Nephron progenitor cell (in vitro differentiated cells): ENCODE measurements at places on chromosomes 13 and 19.

- no peak for DNase-seq
Measured at GRCh38 chr13:44906230-44906629, 83.0 kb downstream of the NUFIP1 start.

DNA sequence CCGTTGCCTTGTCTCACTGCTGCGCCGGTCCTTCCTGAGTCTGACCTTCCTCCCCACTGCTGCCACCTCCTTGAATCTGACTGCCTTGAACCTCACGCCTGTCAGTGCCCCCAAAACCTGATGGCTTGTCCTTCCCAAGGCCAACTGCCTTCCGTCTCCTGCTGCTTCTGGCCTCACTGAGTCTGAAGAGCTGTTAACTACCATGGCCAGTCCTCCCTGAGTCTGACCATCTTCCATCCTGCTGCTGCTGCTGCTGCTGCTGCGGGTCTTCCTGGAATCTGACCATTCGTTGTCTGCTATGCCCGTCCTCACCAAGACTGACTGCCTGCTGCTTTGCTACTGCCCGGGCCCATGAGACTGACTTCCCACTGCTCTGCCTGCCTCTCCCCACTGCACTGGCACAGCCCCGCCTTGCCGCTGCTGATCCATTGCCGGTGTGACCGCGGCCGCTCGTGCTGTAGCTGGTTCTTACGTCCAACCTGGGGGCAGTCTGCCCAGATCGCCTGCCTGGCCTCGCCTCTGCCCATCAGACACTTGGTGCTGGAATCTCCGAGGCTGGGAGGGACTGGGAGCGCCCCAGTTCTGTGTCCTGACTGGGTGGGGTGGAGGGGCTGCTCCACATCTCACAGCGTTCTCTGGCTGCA lies 2.9 kb upstream of the RCN3 start:
- DNase-seq, result no peak

DNA sequence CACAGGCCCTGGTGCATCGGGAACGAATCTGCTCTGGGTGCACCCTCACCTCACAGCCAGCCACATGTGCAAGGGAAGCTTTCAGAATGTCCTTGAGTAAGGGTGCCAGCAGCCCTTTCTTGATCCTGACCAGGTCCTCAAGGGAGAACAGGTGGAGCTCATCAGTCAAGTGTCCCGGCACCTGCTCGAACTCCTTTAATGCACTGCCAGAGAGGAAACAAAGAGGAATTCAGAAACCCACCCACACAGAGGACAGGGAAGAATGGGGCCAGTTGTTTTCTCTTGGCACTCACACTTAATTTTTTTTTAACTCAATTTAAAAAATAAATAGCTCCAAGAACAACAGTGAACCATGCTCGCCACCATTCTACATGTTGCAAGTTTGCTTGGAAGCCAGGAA lies 41.7 kb downstream of the RUBCNL start:
- no peak for DNase-seq

- no peak for DNase-seq
Measured at GRCh38 chr19:39951686-39952085, 17.3 kb upstream of the FCGBP start.

GRCh38 chr13:94120878-94121277 lies 358.6 kb downstream of the DCT start:
- no peak for DNase-seq

- no peak for DNase-seq
Measured at GRCh38 chr19:3474614-3475013, 5.7 kb downstream of the SMIM24 start.

- no peak for DNase-seq
Measured at GRCh38 chr13:21534760-21535159, 69.2 kb downstream of the MICU2 start.

GRCh38 chr19:35136977-35137702 lies 1.5 kb upstream of the FXYD1 start:
- no peak for DNase-seq

DNA sequence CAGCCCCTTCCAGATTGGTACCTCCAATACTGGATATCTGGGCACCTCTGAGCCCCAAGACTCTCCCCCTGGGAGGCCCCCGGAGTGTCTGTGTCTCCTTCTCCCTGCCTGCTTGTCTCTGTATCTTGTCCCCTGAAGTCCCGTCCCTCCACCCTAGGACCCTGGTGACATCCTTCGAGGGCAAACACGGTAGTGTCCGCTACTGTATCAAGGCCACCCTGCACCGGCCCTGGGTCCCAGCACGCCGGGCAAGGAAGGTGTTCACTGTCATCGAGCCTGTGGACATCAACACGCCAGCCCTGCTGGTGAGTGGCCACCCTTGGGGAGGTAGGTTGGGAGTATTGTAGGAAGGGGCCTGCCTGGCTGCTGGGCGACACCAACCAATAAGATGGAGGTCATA lies 844 bp downstream of the ARRDC2 start:
- DNase-seq, result no peak

GRCh38 chr13:44120043-44120442 lies 240.3 kb downstream of the LACC1 start:
- DNase-seq, result no peak

DNA sequence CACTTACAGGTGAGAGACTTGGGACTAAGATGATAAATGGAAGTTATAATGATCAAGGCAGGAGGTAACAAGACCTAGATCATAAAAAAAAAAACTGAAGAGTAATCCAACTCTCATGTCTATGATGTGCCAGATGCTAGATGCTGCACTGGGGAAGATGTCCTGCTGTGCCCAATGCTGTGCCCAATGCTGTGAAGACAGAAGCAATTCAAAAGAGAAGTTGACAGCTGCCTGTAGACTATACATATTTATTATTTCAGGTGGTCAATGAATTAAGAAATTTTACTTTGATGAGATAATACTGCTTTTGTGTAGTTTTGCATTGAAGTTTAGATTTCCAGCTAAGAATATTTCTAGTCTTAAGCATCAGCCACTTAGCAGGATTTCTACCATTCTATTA lies 21.5 kb downstream of the VWA8 start:
- DNase-seq, result no peak

DNA sequence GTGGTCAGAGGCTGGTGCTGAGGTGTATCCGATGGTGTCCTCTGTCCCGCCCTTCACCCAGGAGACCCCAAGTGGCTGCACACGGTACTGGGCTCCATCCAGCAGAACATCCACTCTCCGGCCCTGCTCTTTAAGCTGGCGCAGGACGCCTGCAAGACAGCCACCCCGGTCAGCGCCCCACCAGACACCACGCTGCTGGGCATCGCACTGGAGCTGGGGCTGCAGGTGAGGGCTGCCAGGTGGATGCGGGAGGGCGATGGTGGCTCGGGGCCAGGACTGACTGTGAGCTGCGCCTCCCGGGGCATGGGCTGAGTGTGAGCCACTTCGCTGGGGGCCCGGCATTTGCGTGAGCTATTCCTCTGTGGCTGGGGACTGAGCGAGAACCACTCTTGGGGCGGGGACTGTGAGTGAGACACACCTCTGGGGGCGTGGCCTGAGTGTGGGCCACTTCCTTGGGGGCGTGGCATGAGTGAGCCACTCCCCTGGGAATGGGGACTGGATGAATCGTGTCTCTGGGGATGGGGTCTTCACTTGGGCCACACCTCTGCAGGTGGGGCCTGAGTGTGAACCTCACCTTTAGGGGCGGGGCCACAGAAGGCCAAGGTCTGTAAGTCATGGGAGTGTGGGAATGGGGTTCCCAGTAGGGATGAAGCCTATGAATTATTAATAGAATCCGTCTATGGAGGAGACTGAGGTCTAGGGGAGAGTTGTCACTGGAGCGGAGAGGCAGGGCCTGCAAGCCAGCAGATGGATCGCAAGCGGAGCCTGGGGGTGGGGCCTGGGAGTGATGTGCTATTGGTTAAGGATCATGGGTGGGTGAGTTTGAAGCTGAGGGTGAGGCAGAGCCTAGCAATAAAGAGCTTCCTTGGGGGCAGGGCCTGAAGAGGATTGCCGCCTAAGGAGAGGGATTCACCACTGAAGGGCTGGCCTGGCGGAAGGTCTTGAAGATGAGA lies 30.5 kb downstream of the ZSWIM4 start:
- DNase-seq, result peak; percentile 79

GRCh38 chr19:17949956-17950309 lies 17.0 kb upstream of the KCNN1 start:
- DNase-seq, result no peak

DNA sequence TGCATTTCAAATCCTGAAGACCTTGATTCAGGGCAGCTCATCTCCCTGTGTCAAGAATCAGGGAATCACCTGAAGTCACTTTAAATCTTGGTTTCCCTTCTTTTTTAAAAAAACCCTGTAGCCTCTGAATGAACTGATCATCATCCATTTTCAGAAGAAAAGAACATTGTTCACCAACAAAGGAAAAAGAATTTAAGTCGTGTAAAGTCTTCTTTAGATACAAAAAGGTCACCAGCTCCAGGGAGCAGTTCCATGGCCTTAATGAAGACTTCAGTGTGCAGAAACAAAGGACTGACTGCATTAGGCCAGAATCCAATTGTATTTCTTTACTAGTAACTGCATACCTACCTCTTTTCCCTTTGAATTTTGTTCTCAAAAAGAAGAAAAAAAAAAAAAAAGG lies 245.0 kb downstream of the ABCC4 start:
- DNase-seq, result no peak
